Activated CD8-positive, alpha-beta memory T cell treated with anti-CD3 and anti-CD28 coated beads, Interleukin-2, amount 10 ng/mL, durations not matched to agents 7 days and 5 days (primary cell): ENCODE measurements at places on chromosomes 2 and 18. TPM values are rescaled to one million over a fixed set of nuclear protein-coding genes. Genes with fewer than 3 reads are reported as not detected.

The EFR3B gene
- total RNA-seq: 0.23 TPM

The LIPG gene
- 0.16 TPM for total RNA-seq

The UCN gene
- 1.1 TPM for total RNA-seq

The PARD6G gene
- 0.98 TPM for total RNA-seq

The SGPP2 gene
- total RNA-seq: 4.0 TPM

The SLC4A3 gene
- total RNA-seq: not detected

The STPG4 gene
- total RNA-seq: 0.20 TPM

The BMP10 gene
- total RNA-seq: not detected

The ORC2 gene
- total RNA-seq: 54.8 TPM

The REG1A gene
- total RNA-seq: not detected

The EN1 gene
- total RNA-seq: not detected

The SULT1C4 gene
- total RNA-seq: not detected

The GAREM2 gene
- 2.5 TPM for total RNA-seq

The TXNDC2 gene
- total RNA-seq: not detected

The MRPL33 gene
- 62.0 TPM for total RNA-seq

The IL36A gene
- not detected for total RNA-seq

The DSG3 gene
- not detected for total RNA-seq

The IL36B gene
- total RNA-seq: not detected

The SERPINB3 gene
- not detected for total RNA-seq

The SDC1 gene
- total RNA-seq: not detected

The KHK gene
- total RNA-seq: 8.0 TPM

The KIAA2012 gene
- 0.05 TPM for total RNA-seq

The OSBPL6 gene
- 0.73 TPM for total RNA-seq

The LBH gene
- 71.5 TPM for total RNA-seq

The SERPINB7 gene
- total RNA-seq: not detected

The KIF1A gene
- 0.76 TPM for total RNA-seq
